Stimulated activated CD4-positive, alpha-beta T cell treated with anti-CD3 and anti-CD28 coated beads, Interleukin-1b, Interleukin-23, amount 100 ng/mL, for 4 hours (primary cell): ENCODE measurements at places on chromosomes 6 and 20.

GRCh38 chr6:78709021-78709420 is 158.3 kb upstream of the IRAK1BP1 start:
- DNase-seq: no peak

GRCh38 chr6:13395272-13396237 is 67.2 kb upstream of the TBC1D7 start:
- DNase-seq: no peak

- DNase-seq: no peak
Observed at GRCh38 chr6:85134172-85134571, 315.7 kb upstream of the NT5E start.

DNA sequence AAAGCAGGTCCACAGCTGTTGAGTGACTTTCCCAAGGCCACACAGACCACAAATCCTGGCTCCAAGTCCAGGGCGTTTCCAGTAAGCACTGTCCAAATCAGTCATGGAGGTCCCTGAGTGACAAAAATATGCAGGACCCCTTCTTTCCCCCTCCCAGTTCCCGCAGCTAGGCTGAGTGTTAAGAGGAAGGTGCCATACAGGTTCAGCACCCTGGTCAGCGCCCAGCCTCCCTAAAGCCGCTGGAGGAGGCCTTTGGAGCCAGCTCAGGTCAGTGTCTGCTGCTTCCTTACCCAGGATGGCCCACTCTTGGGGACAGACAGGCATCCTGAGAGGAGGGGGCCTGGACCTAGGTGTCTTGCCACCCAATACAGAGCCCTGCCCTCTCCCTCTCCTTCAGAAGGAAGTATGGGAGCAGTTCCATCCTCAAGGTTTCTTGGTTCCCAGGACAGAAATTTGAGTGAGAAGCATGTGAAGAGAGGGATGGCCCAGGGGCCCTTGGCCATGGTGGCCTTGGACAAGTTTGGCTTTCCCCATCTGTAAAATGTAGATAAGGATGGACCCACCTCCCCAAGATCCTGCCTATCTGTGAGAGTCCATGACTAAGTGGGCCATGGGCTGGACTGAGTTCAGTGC is 13.2 kb downstream of the TMEM74B start:
- DNase-seq: no peak

- DNase-seq: no peak
Observed at GRCh38 chr6:14231501-14232280, 114.1 kb downstream of the CD83 start.

DNA sequence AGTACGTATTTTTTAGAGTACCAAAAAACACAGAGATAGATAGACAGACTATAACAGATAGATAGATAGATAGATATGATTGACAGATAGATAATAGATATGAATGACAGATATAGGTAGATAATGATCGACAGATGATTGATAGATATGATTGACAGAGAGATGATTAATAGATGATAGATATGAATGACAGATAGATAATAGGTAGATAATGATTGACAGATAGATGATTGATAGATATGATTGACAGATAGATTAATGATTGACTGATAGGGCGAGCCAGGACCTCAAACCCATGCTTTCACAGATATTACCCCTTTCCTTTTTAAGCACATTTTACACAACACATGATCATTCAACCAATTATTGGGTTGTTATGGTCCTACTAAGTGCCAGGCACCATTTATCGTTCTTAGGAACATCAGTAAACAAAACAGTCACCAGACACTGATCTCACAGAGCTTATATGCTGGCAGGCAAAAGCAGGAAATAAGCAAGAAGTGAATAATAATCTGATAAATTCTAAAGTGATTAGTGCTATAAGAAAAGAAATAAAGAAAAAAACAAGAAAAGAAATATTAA is 11.6 kb downstream of the MAFB start:
- DNase-seq: no peak

DNA sequence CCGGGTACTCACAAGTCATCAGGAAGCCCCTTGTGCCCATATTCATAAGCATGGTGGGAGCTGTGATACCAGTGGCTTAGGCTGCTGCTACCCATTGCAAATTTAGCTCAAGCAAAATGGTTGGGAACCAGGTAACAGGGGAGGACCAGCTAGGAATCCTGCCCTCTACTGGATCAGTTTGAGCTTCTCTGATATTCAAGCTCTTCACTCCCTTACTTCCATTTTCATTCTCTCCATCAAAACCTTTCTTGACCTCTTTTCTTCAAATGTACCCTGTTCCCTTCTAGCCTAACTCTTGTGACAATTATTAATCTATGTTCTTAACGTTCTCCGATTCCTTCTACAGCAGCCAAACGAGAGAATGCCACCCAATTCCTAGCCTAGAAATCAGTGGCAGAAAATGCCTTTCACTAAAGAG is 9.7 kb downstream of the NOL7 start:
- DNase-seq: no peak

DNA sequence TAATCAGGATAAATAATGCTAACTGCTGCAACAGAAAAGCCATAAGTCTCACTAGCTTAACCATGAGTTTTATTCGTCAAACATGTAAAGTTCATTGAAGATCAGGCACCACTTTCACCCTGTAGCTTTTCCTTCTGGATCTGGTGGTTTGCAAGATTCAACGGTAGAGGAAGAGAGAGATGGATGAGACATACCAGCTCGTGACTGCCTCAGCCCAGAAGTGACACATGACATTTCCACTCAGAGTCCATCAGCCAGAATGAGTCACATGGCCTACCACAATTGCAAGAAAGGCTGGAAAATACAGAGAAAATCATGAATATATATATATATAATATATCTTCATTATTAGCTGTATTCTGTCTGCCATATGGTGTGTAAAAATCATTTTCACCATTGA is 29.0 kb downstream of the SPTLC3 start:
- no peak for DNase-seq

DNA sequence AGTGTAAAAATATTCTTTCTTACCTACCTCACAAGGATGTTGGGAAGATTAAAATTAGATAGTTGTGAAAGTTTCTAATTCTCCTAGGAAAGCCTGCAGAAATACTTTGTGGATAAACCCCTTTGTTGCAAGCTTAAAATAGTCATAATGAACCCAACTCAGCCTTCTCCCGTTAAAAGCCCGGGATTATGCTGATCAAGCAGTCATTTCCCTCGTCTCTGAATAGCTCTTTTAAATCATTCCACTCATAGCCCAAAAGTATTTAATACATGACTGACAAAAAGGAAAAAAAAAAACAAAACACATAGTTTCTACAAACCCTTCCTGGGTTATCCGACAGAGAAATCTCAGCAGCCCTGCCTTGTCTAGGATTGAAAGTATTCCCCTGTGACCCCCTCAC is 10.9 kb upstream of the METTL24 start:
- no peak for DNase-seq

DNA sequence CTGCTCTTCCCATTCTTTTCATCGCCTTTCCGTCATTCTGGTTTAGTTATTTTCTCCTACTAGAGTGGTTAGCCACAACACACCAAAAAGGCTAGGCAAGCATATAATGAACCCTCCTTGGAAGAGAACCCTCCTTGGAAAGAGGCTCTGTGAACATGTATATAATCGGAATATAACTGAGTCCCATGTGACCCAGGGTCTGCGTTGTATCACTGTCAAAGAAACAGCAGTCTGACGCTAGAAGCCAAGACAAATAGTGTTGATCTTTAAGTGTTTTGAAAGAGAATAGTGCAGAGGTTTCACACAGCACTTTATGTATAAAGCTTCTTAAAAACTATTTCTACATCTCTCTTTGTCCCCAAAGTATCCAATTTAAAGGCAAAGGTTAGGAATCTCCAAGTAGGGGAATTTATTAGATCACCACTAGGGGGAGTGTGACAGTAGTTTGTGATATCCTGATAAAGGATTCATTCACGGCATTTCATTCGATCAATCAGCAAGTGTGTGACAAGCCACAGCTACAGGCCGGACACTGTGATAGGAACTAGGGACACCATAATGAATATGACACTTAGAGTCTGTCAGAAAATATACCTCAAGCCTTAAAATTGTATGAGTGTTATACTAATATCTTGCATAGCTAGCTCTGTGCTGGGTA is 395.3 kb downstream of the CD109 start:
- no peak for DNase-seq

GRCh38 chr6:71476872-71477271 is 188.3 kb downstream of the OGFRL1 start:
- DNase-seq: no peak

GRCh38 chr6:134009876-134010275 is 42.5 kb downstream of the SLC2A12 start:
- no peak for DNase-seq
